BJ (cell line): ENCODE measurements at places on chromosomes 5 and 9.

GRCh38 chr5:74155501-74155900, 485.0 kb downstream of the ENC1 start:
- DNase-seq: no peak

- peak; percentile 89 for DNase-seq
These were observed 22.1 kb upstream of the LRRC14B start for GRCh38 chr5:169071-169727.

DNA sequence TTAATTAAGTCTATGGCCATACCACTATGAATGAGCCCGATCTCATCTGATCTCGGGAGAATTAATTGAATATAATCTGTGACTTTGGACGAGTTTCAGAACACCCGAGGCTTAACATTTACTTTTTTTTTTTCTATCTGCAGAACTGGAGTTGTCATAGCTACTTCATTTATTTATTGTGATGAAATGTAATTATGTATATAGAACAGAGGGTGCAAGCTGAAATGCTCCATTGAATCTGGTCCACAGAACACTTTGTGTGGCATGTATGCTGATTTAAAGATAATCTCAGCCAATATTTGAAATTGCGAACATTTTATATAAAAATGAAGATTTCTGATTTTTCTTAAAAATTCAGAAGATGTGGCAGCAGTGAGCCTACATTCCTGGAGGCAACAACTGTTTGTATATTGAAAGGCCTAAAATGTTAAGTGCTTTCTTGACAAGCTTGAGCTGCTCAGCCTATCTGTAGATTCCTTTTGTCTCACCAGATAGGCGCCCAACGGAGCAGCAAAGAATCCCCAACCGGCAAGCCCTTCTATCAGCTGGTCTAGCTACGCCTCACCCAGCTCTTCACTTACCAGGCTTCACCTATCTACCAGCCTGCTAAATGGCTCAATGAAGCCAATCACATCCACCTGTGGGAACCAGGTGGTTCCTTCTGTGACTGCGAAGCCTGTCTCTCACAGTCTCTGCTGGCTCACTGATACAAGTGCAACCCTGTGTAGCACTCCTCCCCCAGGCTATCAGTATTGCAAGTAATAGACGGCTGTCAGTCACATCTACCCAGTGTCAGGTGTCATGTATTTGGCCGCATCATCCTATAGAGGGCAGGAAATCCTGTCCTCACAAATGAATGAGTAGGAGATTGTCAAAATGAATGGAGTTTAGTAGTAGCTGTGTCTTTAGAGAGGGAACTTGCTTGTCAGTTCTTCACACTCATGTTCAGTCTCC, 170.6 kb upstream of the MRPS30 start:
- DNase-seq: no peak

GRCh38 chr9:121950441-121950840, 142.7 kb downstream of the TTLL11 start:
- DNase-seq: no peak

- DNase-seq: peak; percentile 58
These were observed 11.8 kb downstream of the BRD3 start for GRCh38 chr9:134055981-134056461.

GRCh38 chr9:126156898-126157297, 169.7 kb upstream of the MVB12B start:
- DNase-seq: no peak

- DNase-seq: no peak
These were observed 956 bp downstream of the MBLAC2 start for GRCh38 chr5:90473396-90474234.

DNA sequence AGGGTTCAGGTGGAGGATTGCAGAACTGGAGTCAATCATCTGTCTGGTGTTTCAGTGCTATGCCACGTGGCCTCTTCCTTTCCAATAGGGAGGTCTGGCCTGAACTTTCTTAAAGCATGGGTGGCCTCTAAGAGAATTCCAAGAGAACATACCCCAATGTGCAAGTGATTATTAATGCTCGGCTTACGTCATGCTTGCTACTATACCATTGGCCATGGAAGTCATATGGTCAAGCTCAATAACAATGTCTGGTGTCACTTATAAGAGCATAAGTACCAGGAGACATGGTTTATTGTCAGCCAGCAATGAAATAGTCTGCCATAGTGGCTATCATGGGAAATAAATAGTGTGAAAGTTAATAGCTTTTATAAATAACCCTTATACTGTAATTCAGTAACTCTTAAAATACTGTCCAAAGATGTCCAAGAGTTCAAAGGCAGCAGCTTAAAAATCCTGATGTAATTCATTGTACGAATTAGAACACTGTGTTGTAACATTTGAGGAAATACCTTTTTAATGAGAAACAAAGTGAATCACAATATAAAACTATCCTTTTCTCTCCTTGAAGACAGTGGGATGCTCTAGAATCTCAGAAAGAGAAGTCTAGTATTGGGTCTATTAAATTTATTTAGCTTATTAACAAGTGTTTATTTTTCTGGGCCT, 355.4 kb upstream of the PRR16 start:
- DNase-seq: peak; percentile 37

DNA sequence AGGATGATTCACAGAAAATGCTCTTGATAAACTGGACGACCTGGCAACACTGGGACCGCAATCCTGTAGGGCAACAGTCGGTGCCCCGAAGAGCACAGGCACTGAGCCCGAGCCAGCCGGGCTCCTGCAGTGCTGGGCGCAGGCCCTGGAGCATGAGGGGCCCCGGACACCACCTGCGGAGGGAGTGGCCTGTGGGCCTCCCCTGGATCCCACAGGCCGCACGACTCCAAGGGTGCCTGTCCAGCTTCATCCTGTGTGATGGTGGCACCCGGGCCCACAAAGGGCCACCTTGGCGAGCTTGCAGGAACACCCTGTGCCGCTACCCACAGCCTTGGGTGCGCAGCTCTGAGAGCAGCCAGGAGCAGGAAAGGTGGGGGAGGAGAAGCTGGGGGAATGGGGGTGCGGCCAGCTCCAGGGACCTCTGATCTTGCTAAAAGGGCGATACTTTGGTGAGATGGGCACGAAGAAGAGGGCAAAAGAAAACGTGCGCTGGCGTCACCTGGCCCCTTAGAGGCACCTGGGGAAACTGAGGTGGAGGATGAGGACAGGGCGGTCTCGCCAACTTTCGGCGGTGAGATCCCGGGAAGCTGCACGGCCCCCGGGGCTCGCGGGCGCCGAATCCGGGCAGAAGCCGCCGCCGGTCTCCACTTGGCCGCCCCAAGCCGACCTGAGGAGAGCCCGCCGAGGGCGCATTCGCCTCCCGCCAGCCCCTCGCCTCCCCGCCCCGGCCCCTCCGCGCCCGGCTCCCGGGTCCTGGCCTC, 722 bp downstream of the TBC1D9B start:
- no peak for DNase-seq

GRCh38 chr5:65072850-65073249, 304.1 kb downstream of the CWC27 start:
- DNase-seq: no peak

GRCh38 chr5:9479361-9479760, 66.5 kb downstream of the SEMA5A start:
- DNase-seq: peak; percentile 70

DNA sequence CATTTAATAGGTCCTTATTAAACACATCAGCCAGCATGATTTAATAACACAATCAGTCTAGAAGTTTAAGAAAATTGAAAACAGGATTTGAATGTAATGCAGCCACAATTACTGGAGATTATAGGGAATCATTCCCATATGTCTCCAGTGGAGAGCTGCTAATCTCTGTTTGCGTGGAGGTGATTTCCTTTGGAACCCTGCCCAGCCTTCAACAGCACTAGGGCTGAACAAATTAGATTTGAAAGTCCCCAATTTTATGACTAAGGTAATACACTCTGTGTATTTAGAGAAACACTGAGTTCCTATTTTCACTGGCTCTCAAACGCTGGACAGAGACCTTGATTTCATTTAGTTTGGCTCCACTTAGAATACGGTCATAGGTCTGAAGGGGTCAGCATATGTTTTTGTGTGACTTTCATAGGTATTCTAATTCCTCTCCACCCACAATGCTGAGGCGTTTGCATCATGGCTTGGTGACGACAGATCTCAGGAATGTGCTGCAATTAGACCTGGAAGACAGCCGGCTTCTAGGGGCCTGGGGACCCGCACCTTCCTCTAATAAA, 508.3 kb downstream of the EBF1 start:
- peak; percentile 12 for DNase-seq

- no peak for DNase-seq
These were observed at the start of gene FAM221B for GRCh38 chr9:35828716-35829083. Gene FAM221B (minus strand): TSS chr9:35828732. CDS start chr9:35826161, 2,571 bp downstream.

- no peak for DNase-seq
These were observed 44.5 kb downstream of the AMBP start for GRCh38 chr9:114033397-114034103.

- peak; percentile 10 for DNase-seq
These were observed 52.5 kb downstream of the AP3B1 start for GRCh38 chr5:78242001-78242400.

DNA sequence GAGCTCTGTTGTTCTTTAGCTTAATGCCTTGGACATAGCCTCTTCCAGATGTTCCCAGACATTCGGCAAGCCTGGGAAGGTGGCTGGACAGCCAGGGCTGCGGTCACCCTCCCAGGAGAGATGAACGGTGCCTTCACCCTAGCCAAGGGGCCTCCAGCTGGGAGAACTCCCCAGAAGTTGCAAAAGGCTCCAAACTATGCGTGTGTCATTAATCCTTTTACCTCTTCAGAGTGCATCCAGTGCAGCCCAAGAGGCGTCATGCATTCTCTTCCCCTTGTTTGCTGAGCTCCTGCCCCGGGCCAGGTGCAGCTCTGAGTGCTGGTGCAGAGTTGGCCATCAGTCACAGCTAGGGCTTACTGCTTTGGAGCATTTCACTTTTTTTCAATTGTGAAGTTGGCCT, 22.8 kb downstream of the HMCN2 start:
- DNase-seq: no peak

- DNase-seq: no peak
These were observed 47.2 kb upstream of the CXCL14 start for GRCh38 chr5:135625961-135626360.

DNA sequence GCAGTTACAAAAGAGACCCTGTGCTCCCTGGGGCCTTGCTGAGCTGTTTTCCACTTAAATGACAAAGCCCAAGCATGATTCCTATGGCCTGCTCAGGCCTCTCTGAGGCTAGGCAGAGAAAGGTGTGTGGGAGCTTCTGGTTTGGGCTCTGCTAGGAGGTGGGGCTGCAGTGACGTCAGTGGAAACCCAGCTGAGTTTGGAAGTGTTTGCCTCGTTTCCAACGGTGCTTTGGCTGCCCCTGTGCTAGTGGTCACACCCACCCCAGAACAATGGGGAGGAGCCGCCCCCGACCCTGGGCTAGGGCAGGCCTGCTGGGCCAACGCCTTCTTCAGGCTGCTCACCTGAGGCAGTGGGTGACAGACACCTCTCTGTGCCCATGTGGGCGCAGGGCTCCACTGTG, 10.4 kb downstream of the ANGPTL2 start:
- no peak for DNase-seq

DNA sequence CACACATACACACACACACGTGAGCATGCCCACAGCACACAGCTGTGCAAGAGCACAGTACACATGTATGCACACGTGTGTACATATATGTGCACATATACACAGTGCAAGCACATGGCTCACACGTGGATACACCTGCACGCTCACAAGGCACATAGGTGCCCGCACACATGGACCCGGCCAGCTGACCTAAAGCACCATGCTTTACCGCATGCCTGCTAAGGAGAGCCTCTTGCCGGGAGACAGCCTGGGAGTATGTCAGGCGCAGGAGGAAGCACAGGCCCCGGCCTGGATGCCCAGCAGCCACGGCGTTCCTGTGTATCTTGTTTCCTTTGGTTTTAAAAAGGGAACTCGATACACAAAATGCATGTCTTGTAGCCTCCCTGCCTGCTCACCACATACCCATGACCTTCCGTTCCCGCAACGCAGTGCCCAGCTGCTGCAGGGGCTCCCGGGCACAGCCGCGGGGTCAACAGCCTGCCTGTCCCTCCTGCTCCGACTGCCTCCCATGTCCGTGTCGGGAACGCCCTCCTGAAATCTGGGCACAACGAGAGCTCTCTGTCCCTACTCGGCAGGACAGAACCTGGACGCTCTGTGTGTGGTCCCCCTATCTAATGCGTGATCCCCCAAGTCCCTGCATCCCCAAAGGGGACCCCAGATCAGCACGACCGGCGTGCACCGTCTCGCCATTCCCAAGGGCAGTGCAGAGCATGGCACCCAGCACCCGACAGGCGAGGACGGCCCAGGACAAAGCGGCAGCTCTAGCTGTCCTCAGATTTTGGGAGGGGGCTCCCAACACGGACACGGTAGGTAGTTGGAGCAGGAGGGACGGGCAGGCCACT, 3.6 kb downstream of the SLC12A7 start:
- DNase-seq: no peak

DNA sequence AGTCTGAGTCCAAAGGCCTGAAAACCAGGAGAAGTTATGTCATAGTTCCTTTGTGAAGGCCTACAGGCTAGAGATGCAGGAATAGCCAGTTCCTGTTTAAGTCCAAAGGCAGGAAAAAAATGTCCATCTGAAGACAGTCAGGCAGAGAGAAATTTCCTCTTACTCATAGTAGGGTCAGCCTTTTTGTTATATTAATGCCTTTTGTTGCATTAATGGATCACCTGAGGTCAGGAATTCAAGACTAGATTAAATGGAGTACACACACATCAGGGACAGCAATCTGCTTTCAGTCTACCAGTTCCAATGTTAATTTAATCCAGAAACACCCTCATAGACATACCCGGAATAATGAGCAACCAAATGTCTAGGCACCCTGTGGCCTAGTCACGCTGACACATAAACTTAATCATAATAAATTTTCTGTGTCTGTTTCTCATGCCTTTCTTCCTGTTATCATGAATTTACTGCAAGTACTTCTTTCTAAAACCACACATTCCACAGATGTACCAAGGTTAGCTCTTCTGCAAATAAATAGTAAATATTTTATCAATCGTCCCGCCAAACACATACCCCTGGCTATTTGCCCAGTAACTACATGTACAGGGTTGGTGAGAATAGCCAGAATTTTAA, 703.9 kb downstream of the EFNA5 start:
- no peak for DNase-seq

DNA sequence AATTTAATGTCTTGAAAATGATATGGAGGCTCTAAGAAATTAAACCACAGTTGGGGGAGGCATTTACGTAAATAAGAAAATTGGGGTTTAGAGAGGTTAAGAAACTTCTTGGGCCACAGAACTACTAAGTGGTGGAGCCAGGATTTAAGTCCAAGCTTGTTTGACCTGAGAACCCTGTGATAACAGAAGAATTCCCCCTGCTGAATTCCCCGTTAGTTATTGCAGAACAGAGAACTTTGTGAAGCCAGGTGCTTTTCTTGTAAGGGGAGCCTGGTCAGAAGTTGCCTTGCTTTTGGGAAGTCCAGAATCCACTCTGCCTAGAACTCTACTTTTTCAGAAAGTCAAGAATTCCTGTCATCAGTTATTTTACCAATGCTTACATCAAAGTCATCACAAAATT, 309.3 kb upstream of the SEMA6A start:
- no peak for DNase-seq

DNA sequence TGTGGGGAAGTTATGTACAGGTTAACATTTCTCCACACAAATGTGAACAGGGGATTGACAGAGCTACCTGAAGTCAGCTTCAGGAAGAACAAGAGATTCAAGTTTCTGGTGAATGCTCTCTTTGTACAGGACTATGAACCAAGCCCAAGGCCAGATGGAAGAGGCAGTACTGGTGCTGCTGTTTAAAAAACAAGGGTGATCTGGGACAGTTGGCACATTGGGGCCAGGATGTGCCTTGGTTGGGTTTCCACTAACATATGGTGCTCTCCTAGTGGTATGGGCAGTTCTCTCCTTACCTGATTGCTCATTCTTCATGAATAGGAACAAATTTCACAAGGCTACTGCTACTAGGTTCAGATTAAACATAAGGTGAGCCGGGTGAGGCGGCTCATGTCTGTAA, 40.0 kb downstream of the MTMR12 start:
- no peak for DNase-seq

GRCh38 chr5:68435611-68436010, 220.1 kb downstream of the PIK3R1 start:
- no peak for DNase-seq
